ENCODE measurements at places on chromosomes 16 and 17.

DNA sequence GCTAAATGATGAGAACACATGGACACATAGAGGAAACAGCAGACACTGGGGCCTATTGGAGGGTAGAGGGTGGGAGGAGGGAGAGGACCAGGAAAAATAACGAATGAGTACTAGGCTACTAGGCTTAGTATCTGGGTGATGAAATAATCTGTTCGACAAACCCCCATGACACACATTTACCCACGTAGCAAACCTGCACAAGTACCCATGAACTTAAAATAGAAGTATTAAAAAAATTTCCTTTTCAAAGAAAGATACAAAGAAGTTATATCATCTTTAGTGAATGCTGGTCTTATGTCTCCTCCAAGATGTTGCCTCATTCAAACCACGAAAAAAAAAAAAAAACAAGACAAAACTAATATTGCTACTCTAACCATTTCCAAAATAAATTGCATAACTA lies 31.7 kb downstream of the MBTD1 start:
- peak; percentile 13 for DNase-seq

DNA sequence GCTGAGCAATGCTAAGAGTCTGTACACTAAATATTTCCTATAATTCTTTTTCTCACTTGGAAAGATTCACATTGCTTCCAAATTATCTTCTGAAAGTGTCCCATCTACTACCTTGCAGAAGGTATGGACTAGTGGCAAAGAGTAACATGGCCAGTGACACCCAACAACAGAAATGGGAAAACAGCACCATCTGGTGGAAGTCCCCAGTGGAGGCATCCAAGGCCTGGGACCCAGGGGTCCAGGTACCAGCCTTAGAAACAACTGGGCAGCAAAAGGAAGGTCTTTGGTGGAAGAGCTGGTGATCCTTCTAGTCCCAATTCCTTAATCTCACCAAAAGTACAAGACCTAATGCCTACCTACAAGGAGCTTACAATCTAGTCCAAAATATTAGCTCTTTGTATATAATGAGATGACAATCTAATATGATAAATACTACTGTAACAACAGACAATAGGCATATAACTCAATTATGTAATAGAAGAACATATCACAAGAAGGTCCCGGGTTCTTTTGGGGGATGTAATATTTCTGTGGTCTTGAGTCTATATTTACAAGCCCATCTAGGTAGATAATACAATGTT lies 55.3 kb downstream of the SKAP1 start:
- no peak for DNase-seq

GRCh38 chr17:15981208-15981607 lies 18.3 kb downstream of the ZSWIM7 start:
- DNase-seq = no peak

GRCh38 chr17:31067691-31068184 lies 27.0 kb upstream of the NF1 start:
- peak; percentile 63 for DNase-seq

GRCh38 chr17:80260791-80261158 lies at the start of gene RNF213:
RNF213 (plus strand) TSS chr17:80260852; CDS start chr17:80263682, 2,830 bp downstream.
- peak; percentile 77 for DNase-seq

DNA sequence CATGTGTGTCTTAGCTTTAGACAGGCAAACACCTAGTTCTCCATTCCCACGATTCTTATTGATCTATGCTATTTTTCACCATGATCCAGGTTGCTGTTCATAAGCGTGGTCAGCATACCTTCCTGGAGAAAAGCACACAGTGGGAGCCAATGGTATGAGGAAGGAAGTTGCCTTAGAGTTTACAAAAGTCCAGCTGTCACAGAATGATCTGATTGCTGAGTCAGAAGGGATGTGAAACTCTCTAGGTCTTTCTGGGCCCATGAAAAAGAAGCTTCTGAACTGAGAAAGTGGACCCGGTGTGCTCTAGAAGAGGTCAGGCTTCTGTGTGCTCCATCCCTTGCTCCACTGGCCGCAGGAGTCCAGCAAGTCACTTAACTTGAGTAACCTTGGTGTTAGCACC lies 71.0 kb upstream of the CCL1 start:
- no peak for DNase-seq

GRCh38 chr16:50227665-50228064 lies 38.7 kb upstream of the ADCY7 start:
- no peak for DNase-seq

DNA sequence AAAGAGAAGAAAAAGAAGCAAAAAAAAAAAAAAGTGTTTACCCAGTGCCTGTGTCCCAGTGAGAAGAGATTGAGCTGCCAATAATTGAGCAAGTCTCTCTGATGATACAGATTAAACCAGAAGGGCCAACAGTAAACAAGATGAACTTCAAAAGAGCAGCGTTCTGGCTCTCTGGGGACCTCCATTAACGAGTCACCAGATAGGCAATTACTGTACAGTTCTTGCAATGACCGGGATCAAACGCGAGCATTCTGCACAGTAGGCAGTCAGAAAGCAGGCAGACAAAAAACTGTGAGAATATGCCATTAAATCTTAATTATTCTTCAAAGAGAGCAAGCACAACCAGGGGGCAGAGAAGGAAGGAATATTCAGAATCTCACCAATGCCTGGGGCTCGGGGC lies 626.1 kb downstream of the TMEM114 start:
- DNase-seq = no peak

Measured in hepatic stellate cell (primary cell).